IPS-NIHi11 (cell line): ENCODE measurements at places on chromosomes 12 and 14.

DNA sequence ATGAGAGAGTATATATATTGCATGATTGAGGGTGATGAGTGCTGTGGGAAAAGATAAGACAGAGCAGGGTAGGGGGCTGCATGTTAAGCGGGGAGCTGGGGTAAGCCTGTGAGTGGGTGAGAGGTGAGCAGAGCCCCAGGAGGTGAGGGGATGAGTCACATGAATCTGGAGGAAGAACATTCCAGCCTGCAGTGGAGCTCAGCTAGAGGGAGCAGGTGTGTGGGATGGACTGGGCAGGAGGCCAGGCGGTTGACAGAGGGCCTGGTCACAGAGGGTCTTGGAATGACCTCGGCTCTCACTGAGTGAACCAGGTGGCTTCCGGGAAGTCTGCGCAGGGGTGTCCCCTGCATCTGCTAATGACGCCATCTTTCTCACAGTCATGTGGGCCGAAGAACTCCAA lies 44.4 kb downstream of the GIT2 start:
- peak; percentile 42 for DNase-seq

GRCh38 chr12:10170216-10170615 lies 1.7 kb downstream of the OLR1 start:
- no peak for DNase-seq

DNA sequence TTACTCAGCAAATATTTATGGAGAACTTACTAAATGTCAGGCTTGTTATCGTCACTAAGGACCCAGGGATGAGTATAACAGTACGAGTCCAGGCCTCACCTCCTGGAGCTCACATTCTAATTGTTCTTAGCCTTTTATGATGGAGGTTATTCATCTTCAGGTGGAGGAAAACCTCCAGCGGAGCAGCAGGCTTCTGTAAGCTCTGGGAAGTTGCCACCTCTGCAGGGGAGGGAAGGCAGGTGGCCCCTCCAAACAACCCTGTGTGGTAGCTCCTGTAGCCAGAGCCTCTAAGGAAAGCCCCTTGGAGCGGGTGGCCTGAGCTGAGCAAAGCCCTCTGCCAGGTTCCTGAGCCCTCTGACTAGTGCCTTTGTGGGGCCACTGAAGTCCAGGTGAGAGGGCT lies 104.1 kb downstream of the SMOC1 start:
- DNase-seq, result no peak

DNA sequence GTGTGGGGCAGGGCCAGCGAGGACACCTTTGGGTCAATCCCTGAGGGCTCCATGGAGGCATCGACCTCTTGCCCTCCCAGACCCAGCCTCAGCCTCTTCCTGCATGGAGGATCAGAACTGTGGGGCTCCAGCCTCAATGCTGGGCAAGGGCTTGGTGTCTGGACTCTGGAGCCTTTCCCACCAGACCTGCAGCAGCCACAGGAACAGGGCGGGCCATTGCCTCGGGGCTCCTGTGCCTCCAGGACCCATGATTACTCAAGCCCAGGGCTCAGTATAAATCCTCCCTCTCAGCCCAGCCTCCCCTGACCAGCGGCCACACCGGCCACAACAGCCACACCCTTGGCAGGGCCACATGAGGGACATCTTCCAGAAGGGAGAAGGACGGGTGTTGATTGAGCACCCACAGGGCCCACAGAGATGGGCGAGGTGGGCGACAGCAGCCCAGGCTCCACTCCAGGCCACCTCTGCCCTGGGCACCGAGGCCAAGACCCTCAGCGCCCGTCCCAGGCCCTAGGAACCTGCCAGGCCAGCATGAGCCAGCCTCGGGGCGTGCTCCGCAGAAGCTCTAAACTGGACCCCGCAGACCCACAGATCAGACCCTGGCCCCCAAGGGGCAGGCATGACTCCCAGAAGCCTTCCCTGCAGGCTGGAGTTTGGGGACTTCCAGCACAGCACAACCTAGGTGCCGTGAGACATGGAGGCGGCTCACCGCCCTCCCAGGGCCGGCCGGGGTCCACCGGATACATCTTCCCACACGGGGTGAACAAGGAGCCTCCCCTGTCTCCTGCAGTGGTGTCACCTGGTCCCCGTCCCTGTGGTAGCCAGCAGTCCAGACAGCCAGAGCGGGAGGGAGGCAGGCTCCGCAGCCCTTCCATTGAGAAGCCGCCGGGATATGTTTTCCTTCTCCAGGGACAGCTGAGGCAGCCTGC lies 25.1 kb downstream of the NCOR2 start:
- DNase-seq, result no peak

DNA sequence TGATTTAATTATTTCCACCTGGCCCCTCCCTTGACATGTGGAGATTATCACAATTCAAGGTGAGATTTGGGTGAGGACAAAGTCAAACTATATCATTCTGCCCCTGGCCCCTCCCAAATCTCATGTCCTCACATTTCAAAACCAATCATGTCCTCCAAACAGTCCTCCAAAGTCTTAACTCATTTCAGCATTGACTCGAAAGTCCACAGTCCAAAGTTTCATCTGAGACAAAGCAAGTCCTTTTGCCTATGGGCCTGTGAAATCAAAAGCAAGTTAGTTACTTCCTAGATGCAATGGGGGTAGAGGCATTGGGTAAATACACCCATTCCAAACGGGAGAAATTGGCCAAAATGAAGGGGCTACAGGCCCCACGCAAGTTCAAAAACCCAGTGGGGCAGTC lies 31.1 kb upstream of the SPATA7 start:
- DNase-seq, result no peak

GRCh38 chr12:99915251-99916082 lies 69.3 kb downstream of the ANKS1B start:
- DNase-seq, result no peak

GRCh38 chr12:45887544-45887943 lies 102.8 kb downstream of the SCAF11 start:
- DNase-seq, result no peak

DNA sequence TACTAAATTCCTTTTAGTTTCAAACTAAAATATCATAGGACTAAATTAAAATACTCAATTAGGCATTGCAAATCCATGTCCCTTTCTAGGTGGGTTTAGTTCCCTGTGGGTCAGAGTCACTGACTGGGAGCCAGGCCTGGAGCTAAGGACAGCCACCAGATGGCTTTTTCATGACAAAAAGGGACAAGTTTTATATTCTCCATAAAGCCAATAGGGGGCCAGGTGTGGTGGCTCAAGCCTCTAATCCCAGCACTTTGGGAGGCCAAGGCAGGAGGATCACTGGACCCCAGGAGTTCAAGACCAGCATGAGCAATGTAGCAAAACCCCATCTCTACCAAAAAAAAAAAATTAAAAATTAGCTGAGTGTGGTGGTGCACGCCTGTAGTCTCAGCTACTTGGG lies 35.4 kb upstream of the EIF5 start:
- DNase-seq, result no peak

- DNase-seq, result no peak
These were observed 61.2 kb upstream of the BCL11B start for GRCh38 chr14:99333214-99333613.

DNA sequence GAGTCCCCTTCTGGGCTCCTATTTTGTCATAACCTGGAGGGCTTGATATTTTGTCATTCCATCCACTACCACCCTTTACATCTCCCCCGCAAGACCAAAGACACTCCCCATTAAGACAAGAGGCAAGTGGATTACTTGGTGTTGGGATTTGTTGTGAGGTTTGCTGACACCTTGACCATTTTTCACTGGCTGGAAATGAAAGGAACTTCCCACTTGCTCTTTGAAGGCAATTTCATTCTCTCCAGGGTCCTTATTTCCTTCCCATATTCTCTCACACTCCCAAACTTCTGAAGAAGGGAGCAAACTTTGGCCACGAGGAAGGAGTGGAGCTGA lies 14.9 kb downstream of the AGAP2 start:
- DNase-seq, result no peak

DNA sequence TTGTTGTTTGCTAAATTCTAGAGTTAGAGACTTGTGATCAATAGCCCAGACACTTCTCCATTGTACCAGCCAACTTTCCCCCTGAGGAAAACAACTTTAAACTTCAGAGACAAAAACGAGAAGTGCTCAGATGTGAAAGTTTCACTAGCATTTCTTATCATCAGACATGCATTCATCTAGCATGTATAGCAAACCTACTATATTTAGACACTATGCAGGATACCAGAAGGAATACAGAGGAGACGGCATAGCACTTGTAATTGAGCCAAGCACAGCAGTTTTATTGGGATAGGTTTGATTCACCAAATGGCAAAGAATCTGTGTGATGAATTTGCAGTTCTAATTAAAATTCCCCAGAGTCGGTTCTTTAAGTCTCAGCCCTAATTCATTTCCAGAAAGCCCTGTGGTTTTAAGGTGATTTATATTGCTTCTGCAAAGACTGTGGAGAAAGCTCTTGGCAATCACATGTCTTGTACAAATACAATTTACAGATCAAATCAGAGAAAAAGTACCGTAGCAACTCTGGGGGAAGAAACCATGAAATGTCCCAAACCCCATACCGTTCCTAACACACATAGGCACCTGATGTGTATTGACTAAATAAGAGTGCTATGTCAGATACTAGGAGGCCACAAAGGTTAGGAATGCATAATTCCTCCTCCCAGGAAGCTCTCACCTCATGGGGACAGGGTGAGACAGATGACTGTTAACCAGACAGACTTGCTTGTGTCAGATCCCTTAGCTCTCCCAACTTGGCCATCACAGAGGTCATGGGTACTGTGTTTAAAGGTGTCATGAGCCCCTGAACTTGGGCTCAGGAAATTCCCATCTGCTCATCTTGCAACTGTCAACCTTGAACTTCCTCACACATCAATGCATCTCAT lies 69.6 kb upstream of the KRAS start:
- no peak for DNase-seq

GRCh38 chr14:78857974-78858373 lies 687.8 kb downstream of the NRXN3 start:
- no peak for DNase-seq

DNA sequence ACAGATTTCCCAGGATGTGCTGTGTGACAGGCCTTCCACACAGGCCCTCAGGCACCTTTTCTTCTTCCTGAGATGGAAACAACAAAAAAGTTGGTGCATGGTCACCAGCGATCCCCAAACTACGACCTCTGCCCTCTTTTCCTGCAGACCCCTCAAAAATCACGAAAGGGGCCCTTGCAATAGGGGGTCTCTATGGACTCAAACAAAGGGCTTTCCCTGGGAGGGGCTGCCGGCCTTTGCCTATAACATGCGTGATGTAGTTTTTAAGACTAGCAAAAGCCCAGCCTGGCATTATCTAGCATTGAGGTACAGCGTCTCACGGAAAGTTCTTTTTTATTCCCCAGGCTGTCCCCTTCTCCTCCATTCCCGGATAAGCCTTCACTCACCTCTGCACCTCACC lies 71.2 kb downstream of the DIO3 start:
- DNase-seq, result no peak

GRCh38 chr12:57012600-57013465 lies 3.5 kb downstream of the TAC3 start:
- DNase-seq, result no peak

- DNase-seq, result no peak
These were observed 149.1 kb upstream of the ATP2B1 start for GRCh38 chr12:89857652-89858274.

- no peak for DNase-seq
These were observed 104.4 kb downstream of the PIWIL1 start for GRCh38 chr12:130441771-130442760.

DNA sequence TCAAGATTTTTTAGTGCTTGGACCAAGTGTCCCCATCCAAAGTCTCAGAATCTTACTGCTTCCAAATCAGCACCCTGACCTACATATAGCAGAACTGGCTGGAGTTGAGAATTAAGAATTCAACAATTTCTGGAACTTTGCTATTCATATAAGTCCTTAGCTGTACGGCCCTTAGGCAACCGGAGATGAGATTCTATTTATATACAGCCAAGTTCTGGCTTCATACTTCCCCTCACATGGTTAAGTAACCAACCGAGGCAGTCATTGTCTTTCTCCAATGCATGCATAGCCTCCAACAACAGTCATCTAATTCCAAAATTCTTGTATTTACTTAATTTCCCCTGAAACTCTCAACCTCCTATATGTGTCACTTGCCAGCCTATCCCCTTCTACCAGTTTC lies 76.6 kb downstream of the SINHCAF start:
- no peak for DNase-seq
